ENCODE measurements at places on chromosomes 4 and X.
A peak's percentile ranks its signal among the peaks of the same experiment; 100 is the strongest.

GRCh38 chrX:74117962-74118902 lies 185.7 kb upstream of the ZCCHC13 start:
- DNase-seq, result no peak

- DNase-seq, result no peak
Observed at GRCh38 chr4:73607375-73608033, 12.7 kb downstream of the RASSF6 start.

DNA sequence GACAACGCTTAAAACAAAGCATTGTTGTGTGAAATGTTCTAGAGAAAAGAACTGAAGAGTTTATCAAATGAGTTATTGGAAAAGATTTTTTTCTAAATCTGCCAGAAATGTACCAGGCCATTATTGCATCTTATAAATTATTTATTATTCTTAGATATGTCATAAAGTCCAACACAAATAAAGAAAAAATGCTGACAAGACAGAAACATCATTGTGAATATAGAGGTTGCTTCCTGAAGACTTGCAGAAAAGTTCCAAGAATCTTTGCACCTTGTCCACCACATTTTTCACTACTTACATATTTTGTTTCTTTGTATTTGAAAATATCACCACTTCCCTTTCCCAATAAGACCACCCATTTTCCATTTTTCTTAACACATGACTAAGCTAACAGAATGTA lies 545.8 kb downstream of the IQCM start:
- DNase-seq, result no peak

DNA sequence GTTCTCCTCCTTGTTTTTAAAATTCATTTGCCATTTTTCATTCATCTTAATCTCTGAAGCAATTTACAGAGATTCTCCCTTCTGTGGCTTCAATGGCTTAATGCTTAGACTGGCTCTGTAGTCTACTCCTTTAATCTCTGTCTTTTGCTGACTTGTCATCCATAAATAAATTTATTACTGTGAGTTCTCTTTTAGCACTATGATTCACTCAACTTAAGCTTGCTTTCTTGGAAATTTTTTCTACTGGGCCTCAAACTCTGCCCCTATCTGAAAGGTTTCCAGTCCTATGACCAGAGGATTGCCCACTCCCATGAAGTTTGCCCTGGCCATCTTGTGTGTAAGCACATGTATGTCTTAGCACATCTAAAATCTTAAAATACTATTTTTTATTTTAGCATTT lies 251.1 kb downstream of the DCLK2 start:
- no peak for DNase-seq

DNA sequence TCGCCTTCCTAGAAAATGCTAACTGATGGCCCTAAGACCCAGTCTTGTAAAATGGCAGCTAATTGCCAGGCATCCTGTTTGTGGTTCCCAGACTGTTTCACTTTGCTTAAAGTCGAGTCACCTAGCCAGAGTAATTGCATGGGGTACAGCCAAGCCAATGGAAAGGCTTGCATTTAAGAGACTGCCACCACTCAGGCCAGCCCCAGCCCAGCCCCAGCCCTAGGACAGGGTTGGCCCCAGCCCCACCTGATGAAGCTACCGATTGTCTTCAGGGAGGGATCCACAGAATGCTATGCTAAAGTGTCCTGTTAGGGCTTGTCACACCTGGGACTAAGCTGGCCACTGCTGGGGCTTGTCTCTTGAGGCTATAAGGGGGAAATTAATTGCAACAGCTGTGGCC lies 194.6 kb upstream of the KLF3 start:
- no peak for DNase-seq

DNA sequence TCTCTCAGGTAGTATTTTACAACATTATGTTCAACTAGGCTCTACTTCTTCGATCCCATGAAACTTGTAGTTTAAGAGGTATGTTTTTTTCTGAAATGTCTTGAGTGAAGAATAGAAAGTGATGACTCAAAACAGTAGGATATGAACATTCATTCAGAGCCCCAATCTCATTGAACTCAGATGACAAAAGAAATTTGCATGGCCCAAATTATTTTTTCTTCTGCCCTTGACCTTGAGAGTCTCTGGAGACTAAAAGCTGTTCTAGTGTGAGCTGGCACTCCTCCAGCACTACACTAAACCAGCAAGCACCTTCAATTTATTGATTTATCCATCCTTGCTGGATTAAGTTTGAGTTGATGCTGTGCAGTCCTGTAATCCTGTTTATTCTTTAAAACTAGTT lies 4.0 kb downstream of the DCLK2 start:
- no peak for DNase-seq

DNA sequence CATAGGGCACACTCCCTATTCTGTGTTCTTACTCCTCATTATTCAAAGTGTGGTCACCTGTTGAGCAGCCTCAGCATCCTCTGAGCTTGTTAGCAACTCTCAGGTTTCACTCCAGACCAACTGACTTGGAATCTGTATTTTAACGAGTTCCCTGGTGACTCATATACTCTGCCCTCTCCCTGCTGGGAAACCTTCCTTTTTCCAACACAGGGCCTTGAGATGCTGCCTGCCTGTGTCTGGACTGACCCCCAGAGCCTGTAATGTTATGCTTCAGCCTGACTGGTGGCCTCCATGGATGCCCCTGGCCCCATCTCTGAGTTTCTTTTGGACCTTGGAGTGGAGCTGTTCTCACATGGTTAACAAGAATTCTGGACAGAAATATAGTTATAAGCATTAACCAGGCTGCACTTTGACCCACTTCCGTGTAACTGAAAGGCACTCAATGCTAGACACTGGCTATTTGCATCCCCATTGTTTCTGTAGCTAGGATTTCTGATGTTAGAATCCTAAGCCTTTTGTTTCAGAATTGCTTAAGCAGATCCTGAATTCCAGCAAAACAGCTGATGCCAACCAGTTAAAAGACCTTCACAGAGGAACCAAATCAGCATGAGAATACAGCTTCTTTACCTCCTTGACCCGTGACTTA lies 262.6 kb downstream of the STIM2 start:
- no peak for DNase-seq

- no peak for DNase-seq
Observed at GRCh38 chrX:95441836-95442235, 1242.8 kb upstream of the DIAPH2 start.

GRCh38 chr4:60134099-60134498 lies 1066.0 kb upstream of the ADGRL3 start:
- DNase-seq, result no peak

DNA sequence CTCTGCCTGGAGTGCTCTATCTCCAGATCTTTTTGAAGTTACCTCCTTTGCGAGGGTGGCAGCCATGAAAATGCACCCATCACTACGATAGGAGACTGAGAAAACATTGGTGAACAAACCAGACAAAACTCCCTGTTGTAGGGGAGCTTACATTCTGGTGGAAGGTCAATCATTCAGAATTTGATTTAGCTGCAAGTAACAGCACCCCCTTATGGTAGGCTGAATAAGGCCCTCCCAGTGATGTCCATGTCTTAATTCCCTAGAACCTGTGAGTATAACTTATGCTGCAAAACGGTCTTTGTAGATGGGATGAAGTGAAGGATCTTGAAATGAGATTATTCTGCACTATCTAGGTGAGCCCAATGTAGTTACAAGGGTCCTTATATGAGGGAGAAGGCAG lies 5.6 kb upstream of the TEC start:
- DNase-seq, result no peak

- DNase-seq, result no peak
Observed at GRCh38 chr4:148293571-148293970, 148.6 kb downstream of the NR3C2 start.

- no peak for DNase-seq
Observed at GRCh38 chr4:56206258-56206657, 181.0 kb downstream of the AASDH start.

GRCh38 chrX:1427756-1428155 lies 25.0 kb downstream of the ASMTL start:
- no peak for DNase-seq

GRCh38 chr4:117068120-117068519 lies 17.3 kb downstream of the TRAM1L1 start:
- no peak for DNase-seq

DNA sequence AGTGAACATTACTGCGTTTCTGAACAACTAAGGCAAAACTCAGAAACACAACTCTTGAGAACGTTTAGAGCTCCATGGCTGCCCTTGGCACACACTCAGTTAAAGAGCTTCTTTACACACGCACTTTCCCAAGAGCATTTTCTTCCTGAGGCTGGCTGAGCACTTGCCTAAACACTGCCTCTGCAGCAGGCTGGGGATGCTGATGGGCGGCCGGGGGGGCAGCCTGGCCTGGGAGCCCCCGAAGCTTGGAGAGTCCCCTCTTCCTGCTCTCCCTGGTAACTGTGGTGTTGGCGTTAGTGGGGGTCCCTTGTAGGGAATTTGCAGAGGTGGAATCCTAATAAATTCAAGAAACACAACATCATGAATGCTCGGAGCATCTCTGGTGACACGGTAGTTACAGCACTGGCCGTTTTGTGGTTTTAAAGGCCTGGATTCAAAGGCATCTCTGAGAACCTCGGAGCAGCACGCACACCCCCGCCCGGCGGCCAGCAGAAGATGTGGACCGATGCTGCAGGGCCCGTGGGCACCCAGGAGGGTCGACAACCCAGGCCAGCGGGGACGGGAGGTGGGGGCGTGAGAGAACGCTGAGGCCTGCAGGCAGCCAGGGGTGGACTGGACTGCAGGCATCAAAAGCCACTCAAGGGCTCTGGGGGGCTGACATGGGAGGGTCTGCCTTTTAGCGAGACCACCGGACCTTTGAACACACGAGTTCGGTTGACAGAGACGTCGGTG lies 45.4 kb downstream of the FGFRL1 start:
- DNase-seq, result no peak

DNA sequence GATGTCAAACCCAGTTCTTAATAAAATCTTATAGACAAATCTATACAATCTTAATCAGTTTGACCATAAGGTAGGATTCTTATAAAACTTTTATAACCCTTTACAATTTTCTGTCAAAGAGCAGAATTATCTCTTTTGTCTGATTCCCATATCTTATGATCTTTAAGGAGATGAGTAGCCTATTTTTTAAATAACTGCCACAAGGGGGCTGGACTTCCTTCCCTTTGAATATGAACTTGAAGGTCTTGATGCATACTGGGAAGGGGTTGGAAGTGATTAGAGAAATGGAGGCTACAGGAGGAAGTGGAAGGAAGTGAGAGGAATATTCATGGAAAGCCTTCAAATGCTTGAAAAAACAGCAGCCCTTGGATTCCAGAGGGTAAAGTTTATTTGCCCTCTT lies 111.1 kb downstream of the APOOL start:
- DNase-seq, result no peak

DNA sequence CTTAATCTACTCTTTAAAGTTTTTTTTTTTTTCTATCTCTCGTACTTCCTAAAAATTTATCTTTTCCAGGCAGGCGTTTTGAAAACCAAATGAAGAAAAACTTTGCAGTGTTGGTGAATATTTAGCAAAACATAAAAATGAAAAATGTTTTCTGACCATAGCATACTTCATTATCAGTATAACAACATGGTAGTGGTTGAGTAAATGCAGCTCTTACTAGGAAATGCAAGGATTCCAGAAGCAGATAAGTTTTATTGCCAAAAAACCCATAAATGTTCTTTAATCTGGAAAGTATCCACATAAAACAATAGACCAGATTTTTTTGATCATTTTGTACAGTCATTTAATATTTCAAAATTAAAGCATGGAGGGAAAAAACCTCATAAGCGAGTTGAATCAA lies 136.9 kb upstream of the GUCY1A1 start:
- DNase-seq, result no peak

DNA sequence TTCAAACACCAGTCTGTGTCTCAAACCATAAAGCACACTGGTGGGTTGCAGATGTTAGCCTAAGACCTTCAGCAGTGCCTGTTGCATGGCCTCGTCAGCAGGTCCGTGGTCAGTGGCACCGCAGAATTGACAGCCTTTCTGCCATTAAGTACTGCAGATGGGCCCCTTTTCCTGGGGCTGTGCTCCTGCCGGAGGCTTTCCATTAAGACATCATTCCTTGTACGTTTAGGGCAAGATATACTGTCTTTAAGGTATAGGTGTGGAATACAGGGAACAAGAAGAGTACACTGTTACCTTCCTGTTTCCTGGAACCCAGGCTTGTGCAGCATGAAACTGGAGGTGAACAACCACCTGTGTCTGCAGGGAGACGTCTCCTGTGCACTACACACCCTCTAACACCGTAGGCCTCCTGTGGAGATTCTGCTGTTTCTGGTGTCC lies 67.9 kb upstream of the WDR1 start:
- DNase-seq, result no peak

DNA sequence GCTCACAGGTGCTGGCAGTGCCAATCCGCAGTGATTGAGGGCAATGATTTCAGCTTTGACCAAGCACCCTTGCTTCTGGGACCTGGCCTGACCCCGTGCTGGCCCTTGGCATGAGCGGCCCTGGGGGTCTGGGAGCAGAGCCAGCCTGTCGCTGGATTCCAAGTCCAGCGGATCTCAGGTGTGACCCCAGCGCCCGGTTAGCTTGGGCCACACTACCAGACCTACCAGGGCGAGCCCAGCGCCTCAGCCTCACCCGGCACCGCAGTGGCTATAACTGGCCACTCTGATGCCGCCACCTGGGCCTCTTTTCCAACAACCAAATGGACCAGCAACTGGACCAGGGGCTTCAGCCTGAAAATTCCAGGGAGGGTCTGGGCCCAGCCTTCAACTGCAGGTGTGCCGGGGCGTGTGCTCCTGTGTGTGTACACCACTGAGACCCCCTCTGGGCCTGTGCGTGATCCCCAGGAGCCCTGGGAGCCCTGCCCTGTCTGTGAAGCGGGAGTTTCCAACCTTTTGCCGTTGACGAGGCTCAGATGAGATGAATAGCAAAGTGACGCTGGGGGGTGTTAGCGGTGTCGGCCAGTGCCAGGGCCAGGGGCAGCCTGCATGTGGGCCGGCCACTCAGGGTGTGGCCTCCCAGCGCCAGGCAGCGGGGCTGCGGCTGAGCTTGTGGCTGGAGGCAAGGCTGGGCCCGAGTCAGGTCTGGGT lies 658 bp downstream of the SH3TC1 start:
- DNase-seq, result peak; percentile 16

DNA sequence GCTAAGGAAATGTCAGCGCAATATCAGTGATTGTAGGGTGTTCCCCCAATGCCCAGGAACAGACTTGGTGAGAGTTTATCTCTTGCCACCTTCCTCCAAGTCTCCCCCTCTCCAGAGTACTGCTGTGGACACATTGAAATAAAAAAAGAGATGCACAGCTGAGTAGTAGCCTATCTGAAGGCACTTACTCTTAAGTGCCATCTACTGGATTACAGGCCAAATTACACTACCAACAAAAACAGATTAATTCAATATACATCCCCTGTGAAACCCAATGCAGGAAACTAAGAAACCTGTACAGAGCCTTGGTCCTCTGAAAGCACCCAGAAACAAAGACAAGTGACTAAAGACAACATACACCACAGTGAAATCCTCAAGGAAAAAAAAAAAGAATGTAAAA lies 460.3 kb downstream of the ZIC3 start:
- no peak for DNase-seq

- no peak for DNase-seq
Observed at GRCh38 chrX:14491689-14492088, 37.6 kb upstream of the GLRA2 start.

DNA sequence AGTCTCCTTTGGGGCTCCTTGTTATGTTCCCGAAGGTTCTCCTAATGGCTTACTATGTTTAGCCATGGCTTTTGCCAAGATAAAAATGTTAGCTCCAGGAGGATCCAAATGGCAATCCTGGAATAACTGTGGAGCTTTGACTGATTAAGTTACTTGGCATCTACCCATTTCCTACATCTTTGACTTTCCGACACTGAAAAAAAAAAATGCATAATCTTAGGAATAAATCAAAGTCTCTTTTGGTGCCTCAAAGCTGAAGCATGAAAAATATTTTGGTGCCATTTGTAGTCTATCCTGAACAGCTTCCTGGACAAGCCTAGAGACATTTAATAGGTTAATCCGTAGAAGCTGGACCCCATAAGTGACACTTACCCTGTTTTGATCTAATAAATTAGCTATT lies 191.7 kb downstream of the PALLD start:
- no peak for DNase-seq

GRCh38 chrX:134925551-134925950 lies 65.2 kb upstream of the SMIM10 start:
- no peak for DNase-seq
